ENCODE measurements at places on chromosomes 6 and 20.
A peak's percentile ranks its signal among the peaks of the same experiment; 100 is the strongest.

GRCh38 chr6:130505808-130506598 lies 140.2 kb downstream of the TMEM200A start:
- no peak for DNase-seq

DNA sequence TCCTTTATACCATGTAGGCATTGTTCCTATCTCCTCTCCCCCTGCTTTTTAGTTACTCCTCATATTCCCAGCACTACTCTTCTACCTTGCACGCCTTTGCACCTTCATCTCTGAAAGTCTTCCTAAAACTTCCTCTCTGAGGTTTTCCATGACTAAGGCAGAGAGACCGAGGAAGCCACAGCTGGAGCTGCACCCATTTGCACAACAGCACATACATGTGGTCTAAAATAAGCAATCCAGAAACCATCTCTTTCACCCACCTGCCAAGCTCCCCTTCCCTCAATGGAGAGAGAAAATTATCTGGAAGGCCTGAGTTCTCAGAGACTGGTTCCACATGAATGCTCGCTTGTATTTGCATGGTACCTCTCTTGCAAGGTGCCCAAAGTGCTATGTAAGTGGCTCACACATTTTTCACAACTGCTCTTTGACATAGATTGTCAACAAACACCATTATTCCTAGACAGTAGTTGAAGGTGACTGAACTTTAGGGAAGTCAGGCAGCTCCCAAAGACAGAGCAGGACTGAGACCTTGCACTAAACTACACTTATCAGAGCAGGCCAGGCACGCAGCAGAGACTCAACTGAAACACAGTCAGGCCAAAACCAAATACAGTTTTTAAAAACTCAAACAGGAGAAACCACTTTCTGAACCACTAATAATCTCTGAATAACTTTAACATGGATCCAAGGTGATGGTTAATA lies 313.2 kb downstream of the TFAP2A start:
- no peak for DNase-seq

DNA sequence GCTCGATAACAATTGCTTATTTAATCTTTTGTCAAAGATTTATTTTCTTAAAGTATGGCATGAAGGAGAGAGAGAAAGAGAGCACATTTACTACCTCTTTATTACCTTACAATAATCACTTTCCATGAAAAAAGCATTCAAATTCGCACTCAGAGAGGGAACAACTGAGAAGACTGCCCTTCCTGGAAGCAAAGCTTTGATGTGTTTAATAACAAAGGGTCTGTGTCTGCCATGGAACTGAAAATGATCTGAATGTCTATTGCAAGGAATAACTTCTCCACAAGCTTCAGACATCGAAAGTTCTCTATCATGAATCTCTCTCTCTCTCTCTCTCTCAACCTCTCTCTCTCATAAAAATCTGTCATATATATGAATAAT lies 308.9 kb downstream of the HDGFL1 start:
- no peak for DNase-seq

GRCh38 chr20:63100926-63101699 lies 94.3 kb upstream of the BHLHE23 start:
- DNase-seq, result no peak

DNA sequence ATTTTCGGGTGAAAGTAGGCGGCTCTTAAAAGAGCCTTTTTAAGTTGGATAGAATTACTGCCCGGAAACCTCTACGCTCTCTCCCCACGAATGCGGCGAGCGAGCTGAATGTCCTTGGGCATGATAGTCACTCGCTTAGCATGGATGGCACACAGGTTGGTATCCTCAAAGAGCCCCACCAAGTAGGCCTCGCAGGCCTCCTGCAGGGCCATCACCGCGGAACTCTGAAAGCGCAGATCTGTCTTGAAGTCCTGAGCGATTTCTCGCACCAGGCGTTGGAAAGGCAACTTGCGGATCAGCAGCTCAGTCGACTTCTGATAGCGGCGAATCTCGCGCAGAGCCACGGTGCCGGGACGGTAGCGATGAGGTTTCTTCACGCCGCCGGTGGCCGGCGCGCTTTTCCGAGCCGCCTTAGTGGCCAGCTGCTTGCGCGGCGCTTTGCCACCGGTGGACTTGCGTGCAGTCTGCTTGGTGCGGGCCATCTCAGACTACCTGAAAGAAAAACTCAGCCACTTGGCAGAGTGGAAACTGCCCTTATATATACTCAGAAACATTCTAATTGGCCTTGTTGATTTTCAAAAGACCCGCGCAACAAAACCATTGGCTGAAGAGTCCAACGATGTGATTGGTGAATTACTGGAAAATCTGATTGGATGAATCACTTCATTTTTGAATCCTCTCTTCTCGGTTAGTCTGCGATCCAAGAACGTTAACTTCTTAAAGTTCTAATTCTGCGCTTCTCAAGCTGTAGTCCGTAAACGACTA lies 93.9 kb upstream of the BTN3A2 start:
- peak; percentile 91 for DNase-seq

GRCh38 chr20:46215913-46216707 lies 92.2 kb downstream of the CDH22 start:
- no peak for DNase-seq

- DNase-seq, result no peak
These were observed 253.5 kb upstream of the JARID2 start for GRCh38 chr6:14992382-14992781.

GRCh38 chr6:156348849-156349248 lies 428.3 kb upstream of the ARID1B start:
- no peak for DNase-seq

GRCh38 chr20:57361517-57361916 lies 10.5 kb downstream of the RAE1 start:
- no peak for DNase-seq

DNA sequence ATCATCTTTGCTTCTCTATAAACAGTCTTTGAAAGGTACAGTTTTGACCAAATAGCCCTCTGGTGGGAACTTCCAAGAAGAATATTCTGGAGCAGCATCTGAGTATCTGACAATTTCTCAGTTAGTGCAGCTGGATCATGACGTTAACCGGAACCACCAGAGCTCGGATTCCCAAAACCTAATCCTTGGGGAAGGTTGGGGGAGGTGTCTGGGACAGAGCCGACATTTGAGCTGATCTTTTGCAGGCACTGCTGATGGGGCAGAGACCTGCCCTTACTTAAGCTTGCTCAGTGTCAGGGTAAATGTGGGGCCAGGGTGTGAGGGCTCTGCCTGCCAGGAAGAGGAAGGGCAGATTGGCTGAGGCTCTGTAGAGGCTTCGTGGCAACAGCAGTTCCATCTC lies 416.6 kb downstream of the DHX35 start:
- no peak for DNase-seq

DNA sequence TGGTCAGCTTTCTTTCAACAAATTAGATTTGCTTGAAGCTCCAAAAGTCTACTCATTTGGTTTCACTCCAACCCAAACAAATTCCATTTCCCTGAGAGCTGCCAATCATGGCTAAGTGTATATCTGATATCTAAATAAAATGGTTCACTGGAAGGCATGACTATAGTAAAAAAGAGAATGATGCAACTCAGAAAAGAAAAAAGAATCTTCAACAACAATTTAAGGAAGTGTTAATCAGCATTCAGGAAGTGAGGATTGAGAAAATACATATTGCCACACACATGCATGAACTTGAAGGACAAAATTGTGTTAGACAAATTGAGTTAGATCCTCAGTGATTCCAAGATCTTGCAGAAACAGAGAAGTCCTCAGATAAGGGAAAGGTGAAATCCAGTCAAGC lies 972.9 kb upstream of the FLRT3 start:
- peak; percentile 75 for DNase-seq

DNA sequence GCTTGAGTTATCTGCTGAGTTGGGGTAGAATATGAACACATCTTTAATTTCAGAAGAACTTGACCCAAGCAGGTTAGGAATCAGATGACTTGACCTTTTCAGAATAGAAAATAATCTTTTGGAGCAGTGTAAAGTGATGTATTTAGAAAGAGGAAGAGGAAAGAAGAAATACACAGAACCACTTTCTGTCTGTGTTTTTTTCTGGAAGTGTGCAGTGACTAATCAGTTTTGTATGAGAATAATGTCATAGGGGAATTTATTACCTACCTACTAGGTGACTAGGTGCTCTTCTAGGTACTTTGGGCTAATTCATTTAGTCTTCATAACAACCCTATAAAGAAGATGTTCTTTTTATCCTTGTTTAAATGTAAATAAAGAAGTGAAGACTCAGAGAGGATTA lies 3.0 kb downstream of the PPP1R14C start:
- peak; percentile 52 for DNase-seq

DNA sequence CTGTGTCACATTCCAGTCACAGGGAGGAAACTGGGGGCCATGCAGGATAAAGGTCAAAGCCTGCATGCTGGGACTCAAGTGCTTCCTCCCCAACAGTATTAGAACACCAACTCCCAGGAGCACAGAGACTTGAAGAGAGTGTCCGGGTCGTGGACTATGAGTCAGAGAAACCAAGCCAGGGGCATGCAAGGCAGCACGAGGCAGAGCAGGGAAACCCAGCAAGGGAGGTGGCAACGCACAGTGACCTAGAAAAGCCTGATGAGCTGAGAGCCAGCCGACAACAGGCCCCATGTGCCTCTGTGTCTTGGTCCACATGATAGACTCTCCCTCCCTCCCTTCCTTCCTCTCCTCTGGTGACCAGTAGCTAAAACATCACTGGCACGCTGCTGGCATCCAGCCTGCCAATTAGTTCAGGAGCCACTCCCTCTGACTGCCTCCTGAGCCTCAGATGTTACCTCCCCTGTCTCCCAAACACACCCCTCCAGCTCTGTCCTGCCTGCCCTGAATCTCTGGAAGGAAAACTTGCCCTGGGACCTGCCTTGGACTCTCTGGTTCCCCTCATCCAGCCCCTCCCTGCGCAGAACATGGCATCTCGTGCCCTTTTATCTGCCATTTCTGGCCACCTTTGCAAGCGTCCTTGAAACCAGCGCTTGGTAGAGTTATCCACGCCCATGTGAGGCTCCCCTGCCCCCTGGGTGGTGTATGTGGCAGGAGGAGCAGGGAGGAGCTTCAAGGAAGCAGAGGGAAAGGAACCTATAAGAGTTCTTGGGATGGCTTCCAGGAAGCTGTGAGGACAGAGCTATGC lies 16.2 kb upstream of the RNF39 start:
- DNase-seq, result peak; percentile 96

DNA sequence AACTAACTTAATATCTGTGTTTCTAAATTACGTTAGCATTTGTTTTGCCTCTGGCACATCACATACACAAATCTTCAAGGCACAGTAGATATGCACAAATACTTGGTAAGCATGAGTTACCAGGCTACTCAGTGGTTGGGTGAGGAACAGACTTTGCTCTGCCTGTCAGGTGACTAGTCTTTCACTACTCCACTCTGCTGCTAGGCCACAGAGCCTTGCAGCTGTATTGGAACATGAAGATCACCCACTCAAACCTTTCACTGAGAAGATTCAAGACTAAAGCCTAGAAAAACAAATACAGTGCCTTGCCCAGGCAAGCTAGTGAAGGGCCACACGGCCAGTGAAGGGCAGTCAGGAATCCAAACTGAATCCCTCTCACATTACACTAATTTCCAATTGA lies 47.0 kb downstream of the DTNBP1 start:
- no peak for DNase-seq

DNA sequence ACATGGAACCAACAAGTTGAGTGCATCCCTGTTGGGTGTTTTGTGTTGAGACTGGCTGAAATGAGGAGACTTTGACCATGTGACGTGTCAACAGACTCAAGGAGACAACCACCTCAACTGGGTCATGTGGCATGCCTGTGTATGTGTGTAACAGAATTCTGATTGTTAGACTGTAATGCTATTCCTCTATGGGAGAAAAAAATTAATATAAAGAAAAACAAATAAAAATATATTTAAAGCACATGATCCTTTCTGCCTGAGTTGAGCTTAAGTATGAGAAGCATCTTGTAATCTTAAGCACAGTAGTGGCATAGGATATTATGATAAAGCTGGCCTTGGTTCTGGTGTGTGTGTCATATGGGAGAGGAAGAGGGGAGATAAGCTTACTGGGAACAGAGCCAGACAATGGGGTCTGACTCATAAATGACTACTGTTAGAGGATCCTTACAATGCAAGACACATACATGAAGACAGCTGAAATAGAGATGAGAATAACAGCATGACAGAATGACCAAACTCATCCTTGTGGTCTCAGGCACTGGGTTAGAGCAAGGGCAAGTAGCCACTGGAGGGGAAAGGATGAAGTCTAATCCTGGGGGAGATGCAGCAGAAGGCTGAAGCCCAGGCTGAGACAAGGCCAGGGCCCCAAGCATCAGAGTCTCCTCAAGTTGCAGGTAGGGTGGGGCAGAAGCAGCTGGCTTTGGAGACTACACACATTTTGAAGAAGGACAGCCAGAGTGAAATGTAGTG lies 9.2 kb downstream of the TP53INP2 start:
- DNase-seq, result peak; percentile 43

DNA sequence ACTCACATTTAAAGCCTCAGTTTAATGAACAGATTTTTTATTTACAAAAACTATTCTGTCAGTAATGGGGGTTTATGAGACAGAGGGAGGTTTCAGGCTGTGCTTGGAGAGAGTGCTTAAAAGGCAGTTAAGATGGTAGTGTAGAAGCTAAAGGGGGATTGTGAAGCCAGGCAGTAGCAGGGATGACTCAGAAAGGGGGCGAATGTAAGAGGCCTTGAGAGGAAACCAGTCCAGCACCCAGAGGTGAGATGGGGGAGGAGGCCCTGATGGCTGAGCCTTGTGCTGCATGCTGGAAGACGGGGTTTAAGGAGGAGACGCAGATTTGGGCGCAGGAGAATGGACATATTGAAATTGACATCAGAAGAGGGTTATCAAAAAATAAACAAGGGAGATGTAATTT lies 6.6 kb upstream of the SERPINB9 start:
- no peak for DNase-seq

DNA sequence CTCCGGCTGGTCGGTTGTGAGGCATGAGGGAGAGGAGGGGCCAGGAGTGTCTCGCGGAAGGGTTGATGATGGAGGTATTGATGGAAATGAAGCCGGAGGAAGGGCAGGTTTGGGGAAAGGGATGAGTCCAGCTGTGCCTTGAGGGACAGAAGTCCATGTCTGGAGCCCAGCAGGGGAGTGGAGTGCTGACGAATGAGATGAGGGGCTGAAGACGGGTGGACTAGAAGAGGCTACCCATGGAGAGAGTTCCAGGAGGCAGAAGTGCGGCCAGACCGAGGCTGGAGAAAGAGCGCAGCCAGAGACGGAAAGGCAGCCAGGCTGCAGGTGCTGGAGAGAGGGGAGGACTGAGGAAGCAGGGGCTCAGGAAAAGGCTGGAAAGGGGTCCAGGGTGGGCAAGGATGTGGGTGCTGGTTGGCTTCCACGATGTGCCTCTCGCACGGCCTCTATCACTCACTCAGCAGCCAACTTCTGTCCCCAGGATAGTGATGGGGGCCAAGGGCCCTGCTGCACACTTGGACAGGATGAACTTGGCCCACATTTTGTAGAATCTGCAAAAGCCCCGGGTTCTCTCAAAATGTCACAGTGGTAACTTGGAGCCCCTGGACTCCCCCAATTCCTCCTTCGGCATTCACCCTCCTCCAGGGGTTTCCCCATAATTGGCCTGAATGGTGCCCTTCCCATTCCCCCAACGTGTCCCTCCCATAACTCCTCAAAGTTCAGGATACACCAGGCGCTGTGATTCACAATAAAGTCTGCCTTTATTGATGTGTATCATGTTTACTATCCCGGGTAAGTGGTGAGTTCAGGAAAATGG lies 627 bp upstream of the EIF6 start:
- no peak for DNase-seq
